ENCODE measurements at places on chromosomes 1 and 21.

GRCh38 chr1:91243171-91243570 is 161.5 kb downstream of the HFM1 start:
- no peak for DNase-seq

GRCh38 chr1:60151311-60151710 is 77.7 kb upstream of the C1orf87 start:
- no peak for DNase-seq

DNA sequence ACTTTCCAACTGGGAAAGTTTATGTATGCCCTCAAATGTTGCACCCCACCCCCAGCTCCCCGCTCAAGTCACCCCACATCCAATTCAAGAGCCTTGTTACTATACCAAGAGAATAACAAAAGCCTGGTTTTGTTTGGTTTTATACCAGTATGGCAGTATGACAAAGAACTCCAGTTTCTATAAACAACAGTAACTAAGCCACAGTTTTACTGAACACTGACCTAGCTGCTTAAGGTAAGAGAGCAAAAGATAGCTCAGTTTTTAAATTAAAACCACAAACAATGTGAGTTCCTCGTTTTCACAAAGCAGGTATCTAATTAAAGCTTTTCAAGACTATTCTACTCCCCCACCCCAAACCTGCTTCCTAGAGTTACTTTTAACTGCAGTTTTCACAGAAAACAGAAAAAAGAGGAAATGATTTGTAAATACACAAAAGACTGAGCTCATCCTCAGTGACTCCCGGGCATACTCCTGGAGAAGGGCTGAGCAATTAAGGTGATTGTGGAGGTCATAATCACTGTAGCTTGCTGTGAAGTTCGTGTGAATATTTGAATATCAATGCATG is 59.3 kb upstream of the LHX8 start:
- peak; percentile 38 for DNase-seq

DNA sequence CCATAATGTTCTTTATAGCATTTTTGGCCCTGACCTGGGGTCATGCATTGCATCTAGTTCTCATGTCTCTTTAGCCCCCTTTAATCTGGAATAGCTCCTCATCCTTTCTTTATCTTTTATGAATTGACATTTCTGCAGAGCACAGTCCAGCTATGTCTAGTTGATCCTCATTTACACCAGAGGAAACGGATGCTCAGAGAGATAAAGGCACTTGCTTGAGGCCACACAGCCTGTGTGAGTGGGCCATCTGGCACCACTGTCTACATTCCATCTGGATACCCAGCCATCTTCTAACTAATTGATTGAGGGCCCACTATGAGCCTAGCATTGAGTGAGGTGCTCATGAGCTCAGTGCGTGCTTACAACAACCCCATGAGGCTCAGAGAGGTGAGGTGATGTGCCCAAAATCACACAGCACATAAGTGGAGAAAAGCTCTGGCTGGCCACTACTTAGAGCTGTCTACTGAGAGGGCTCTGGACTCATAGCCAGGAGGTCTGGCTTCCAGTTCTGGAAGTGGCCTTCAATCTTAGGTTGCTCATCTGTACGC is 3.5 kb downstream of the HPCA start:
- no peak for DNase-seq

GRCh38 chr1:219276049-219276738 is 102.5 kb downstream of the LYPLAL1 start:
- no peak for DNase-seq

DNA sequence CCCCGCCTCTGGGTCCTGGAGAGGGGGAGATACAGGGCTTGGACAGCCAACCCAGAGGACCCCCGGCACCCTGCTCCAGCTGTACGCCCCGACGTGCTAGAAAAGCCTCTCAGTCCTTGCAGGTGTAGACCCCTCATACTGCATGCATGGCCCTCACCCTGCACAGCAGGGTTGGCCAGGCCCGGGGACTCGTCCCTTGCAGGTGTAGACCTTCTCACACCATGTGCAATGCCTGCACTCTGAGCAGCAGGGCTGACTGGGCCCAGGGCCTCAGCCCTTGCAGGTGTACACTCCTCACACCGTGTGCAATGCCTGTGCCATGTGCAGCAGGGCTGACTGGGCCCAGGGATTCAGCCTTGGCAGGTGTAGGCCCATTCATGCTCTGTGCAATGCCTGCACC is 26.8 kb downstream of the WNT9A start:
- DNase-seq: no peak

GRCh38 chr1:247386687-247387086 is 29.3 kb upstream of the NLRP3 start:
- DNase-seq: no peak

GRCh38 chr1:225977937-225978748 is 21.0 kb downstream of the SDE2 start:
- peak; percentile 33 for DNase-seq

DNA sequence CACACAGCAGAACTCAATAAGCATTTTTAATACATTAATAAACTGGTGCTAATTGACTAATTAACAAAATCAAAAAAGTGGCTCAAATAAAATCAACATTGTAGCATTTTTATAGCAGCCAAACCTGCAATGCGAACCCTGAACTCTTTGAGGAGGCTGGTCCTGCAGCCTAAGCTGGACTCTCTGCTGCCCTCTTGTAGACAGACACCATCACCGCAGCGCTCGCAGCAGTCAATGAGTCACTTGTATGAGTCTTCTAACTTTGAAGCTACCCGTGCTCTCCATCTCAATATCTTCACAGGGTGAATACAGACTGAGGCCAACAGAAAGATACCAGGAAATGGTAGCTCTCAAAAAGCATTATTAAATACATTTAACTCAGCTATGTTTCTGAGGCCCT is 9.7 kb upstream of the KRTAP7-1 start:
- peak; percentile 67 for DNase-seq

- no peak for DNase-seq
Measured at GRCh38 chr1:199522936-199523335, 504.6 kb upstream of the NR5A2 start.

- DNase-seq: no peak
Measured at GRCh38 chr1:245409341-245410195, 254.8 kb downstream of the KIF26B start.

- DNase-seq: no peak
Measured at GRCh38 chr1:199002661-199003060, 363.8 kb downstream of the PTPRC start.

DNA sequence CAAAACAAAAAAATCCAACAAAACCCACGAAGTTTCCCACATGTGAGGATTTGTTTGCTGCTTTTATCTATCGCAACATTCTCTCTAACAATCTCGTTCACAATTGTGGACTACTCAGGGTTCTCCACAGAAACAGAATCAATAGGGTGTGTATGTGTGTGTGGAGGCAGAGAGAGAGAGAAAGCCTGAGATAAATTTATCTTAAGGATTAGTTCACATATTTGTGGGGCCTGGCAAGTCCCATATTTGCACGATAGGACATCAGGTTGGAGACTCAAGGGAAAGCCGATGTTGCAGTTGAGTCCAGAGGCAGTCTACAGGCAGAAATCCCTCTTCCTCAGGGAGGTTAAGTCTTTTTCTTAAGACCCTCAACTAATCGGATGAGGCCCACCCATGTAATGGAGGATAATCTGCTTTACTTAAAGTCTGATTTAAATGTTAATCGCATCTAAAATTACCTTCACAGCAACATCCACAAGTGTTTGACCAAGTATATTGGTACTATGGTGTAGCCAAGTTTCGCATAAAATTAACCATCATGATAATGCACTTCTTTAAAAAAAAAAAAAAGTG is 31.7 kb downstream of the ADAMTS1 start:
- no peak for DNase-seq

- no peak for DNase-seq
Measured at GRCh38 chr1:151815716-151816327, 10.6 kb upstream of the LINGO4 start.

DNA sequence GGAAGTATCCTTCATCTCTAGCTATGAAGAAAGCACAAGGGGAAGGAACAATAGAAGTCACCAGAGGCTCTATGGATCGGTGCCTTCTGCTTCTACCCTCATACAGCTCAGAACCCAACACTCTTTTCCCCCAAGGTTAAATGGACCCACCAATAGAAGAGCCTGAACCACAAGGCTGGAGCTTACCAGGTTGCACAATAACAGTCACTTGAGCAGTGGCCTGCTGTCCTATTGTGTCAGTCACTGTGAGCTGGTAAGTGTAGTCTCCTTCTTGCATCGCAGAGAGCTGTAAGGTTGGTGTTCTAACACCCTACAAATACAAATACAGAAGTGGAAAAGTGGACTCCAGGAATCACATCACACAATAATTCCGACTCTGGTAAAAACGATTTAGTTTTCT is 103.0 kb downstream of the KIAA0319L start:
- peak; percentile 12 for DNase-seq

GRCh38 chr1:7218210-7218832 is 433.1 kb downstream of the CAMTA1 start:
- DNase-seq: peak; percentile 57

- DNase-seq: no peak
Measured at GRCh38 chr1:143735764-143736461, 235.9 kb downstream of the FAM72C start.

- DNase-seq: no peak
Measured at GRCh38 chr21:31937303-31937702, 64.5 kb downstream of the HUNK start.

DNA sequence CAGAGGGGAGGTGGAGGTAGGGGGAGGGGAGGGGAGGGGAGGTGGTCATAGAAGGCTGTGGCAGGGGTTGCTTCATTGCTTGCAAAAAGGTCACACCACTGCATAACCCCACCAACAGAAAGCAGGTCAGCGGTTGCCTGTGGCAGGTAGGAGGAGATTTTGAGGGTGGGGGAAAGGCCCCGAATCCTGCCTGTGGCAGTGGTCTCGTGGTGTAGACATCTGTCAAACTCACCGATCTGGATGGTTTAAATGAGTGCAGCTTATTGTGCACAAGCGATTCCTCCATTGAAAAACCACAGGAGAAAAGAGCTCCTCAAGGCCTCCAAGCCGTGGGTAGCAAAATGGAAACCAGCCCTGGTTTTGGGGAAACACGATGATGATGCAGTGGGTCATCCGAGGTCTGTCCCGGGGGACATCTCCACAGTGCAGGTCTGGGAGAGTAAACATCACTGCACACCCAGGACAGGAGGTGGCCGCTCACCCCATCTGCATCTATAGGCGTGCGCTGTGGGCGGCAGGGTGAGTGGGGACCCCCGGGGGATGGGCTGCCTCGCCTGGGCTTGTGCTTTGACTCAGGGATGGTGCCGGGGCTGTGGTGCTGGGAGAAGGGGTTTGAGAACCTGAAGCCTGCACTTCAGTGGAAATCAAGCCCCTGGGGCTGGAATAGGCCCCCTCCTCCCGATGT is 112.3 kb downstream of the CRYAA start:
- no peak for DNase-seq

All from Kasumi-1 (cell line).